ENCODE measurements at places on chromosomes 16 and 17. TPM values are rescaled to one million over a fixed set of nuclear protein-coding genes. Genes with fewer than 3 reads are reported as not detected.

The KCNH6 gene
- total RNA-seq = not detected

The NOXO1 gene
- total RNA-seq = 0.89 TPM

The GAS2L2 gene
- total RNA-seq = 0.04 TPM

The RCVRN gene
- 0.31 TPM for total RNA-seq

The LLGL2 gene
- total RNA-seq = 4.3 TPM

The CES5A gene
- not detected for total RNA-seq

The NPIPB4 gene
- 33.1 TPM for total RNA-seq

The EVPL gene
- total RNA-seq = not detected

The CCL23 gene
- total RNA-seq = not detected

The FBXW10B gene
- 1.3 TPM for total RNA-seq

- DNase-seq = peak; percentile 85
These were observed 7.3 kb upstream of the VEZF1 start for GRCh38 chr17:57995076-57995956.

DNA sequence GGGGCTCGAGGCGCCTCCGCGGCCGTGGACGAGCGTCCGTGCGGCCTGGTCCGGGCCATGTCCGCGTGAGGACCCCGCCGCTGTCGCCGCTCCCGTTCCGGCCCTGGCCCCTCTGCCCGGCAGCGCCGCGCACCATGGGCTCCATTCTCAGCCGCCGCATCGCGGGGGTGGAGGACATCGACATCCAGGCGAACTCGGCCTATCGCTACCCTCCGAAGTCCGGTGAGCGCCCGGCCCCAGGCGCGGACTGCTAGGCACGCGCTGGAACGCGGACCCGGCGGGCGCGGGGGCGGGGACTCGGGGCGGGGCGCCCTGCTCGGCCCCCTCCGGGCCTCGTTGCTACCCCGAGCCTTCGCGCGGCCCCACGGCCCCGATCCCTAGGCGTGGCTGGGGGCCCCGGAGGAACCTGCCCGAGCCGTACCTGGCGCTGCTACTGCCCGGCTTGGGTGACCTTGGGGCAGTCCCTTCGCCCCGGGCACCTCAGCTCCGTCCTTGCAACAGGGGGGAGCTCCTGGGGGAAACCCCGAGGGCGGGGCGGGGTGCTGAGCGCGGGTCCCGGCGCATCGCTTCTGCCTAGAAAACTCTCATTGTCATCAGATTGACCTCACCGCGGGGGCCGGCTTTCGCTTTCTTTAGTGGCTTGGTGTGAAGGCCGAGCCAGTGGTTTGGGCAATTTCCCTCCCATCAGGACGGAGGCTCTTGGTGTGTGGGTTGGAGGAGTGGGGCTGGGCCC is 367 bp downstream of the MGRN1 start:
- peak; percentile 82 for DNase-seq

DNA sequence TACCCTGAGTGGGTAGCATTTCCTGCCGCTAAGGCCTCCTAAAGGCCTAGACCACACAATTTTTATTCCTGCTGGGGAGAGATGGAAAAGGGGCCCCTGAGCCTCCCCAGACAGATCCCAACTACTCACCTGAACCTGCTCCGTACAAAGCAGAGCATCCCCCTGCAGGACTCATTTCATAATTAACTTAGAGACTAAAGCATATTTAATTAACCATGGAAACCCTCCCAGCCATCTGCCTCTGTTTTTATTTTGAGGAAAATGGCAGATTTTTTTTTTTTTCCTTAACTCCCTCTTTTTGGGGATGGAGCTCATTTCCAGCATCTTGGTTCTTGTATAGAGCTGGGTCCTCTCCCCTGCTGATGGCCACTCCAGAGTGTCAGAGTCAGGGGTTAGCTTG is 96.5 kb upstream of the CRHR1 start:
- no peak for DNase-seq

DNA sequence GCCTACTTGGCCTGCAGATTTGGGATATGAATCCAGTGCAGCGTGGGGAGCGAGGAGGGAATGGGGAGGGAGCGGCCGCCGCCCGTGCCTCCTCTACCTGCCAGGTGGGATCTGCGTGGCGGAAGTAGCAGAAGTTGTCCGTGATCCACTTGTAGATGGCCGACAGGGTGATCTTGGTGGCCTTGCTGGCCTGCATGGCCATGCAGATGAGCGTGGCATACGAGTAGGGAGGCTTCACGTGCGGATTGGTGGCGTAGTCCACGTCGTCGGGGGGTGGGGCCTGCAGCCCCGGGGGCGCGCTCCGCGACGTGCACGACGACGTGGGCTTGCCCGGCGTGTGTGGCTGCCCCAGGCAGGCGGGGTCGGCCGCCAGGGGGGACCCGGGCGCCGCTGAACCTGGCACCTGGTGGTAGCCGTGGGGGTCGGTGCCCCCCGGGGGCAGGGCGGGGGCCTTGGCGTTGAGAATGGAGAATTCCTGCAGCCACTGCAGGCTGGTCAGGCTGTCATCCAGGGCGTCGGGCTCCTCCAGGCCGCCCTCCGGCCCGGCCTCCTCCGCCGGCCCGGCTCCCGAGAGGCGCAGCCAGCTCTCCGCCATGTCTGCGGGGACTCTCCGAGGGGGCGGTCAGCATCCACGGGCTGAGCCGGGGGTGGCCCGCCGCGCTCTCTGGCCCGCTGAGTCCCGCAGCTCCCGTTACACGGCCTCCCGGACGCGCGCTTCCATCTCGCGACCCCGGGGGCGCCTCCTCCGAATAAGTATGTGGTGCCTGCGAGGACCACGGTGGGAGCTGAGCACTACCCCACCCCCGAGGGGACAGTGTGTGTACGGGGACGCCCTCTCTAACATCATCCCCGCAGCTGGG is 1.0 kb downstream of the FOXJ1 start:
- no peak for DNase-seq

- DNase-seq = no peak
These were observed 194.3 kb upstream of the RPL38 start for GRCh38 chr17:74009056-74009625.

- peak; percentile 77 for DNase-seq
These were observed 30.3 kb downstream of the CHD9NB start for GRCh38 chr16:53022374-53022773.

GRCh38 chr16:86663685-86664521 is 85.6 kb downstream of the FOXL1 start:
- DNase-seq = no peak

GRCh38 chr16:31200821-31201568 is 1.6 kb downstream of the PYCARD start:
- DNase-seq = no peak

GRCh38 chr17:72280881-72281280 is 160.1 kb downstream of the SOX9 start:
- DNase-seq = no peak

- DNase-seq = no peak
These were observed 67.1 kb upstream of the CDH5 start for GRCh38 chr16:66299349-66299748.

GRCh38 chr16:81623365-81624102 is 155.6 kb upstream of the PLCG2 start:
- peak; percentile 56 for DNase-seq
